ENCODE measurements at places on chromosomes 16 and 17.

GRCh38 chr17:62629556-62630364, 2.3 kb downstream of the MRC2 start:
- DNase-seq = no peak

DNA sequence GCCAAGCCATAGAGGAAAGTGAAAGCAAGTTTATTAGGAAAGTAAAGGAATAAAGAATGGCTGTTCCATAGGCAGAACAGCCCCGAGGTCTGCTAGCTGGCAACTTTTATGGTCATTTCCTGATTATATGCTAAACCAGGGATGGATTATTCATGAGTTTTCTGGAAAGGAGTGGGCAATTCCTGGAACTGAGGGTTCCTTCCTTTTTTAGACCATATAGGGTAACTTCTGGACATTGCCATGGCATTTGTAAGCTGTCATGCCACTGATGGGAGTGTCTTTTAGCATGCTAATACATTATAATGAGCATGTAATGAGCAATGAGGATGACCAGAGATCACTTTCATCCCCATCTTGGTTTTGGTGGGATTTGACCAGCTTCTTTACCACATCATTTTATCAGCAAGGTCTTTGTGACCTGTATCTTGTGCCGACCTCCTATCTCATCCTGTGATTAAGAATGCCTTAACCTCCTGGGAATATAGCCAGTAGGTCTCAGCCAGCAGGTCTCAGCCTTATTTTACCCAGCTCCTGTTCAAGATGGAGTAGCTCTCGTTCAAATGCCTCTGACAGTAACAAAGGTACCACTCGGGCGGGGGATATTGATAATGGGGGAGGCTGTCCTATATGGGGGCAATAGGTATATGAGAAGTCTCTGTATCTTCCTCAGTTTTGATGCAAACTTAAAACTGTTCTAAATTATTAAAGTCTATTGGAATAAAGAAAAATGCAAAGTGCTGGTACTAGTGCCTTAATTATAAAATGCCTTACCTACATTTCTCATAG, 38.9 kb upstream of the HELZ start:
- DNase-seq = no peak

DNA sequence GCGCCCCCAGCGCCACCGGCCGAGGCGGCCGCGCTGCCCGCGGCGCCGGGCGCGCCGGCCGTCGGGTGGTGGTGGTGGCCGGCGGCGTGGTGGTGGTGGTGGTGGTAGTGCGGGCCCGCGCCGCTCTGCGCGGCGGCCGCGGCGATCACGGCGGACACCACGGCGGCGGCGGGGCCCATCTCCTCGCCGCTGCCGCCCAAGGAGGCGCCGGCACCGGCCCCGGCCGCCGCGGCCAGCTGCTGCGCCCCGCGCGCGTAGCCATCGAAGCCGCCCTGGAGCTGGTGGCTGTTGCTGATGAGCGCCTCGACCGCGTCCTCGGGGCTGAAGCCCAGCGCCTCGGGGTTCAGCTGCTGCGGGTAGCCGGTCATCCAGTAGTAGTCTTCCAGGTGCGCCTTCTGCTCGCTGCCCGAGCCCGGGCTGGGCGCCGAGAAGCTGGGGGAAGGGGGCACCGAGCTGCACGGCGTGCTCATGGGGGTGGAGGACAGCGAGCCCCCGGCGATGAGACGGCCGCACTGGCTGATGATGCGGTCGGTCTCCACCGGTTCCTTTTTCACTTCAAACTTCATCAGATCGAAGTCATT, 1.2 kb downstream of the MAF start:
- no peak for DNase-seq

GRCh38 chr16:72073560-72074230, 10.7 kb downstream of the HPR start:
- DNase-seq = no peak

GRCh38 chr17:75573994-75574393, 13.6 kb upstream of the MYO15B start:
- DNase-seq = no peak

DNA sequence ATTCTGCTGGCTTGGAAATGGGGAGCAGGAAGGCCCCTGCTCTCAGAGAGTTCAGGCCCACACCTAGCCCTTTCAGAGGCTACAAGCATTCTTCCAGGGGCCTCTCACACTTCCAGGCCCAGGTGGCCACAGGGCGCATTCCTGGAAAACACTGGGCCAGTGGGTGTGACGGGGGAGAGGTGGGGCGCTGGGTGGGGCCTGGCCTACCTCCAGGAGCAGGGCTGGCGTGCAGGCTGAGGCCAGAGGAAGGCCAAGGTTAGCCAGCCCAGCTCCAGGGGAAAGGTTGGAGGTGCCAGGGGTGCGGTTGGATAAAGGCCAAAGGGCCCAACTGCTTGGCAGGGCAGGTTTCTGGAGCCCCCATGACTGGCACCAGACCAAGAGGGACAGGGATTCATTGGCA, 198.2 kb downstream of the MAF start:
- no peak for DNase-seq

Measured in PC-3 (cell line).